CD4-positive, alpha-beta T cell (primary cell): ENCODE measurements at places on chromosomes 2 and 18. TPM values are rescaled to one million over a fixed set of nuclear protein-coding genes. Genes with fewer than 3 reads are reported as not detected.
A peak's percentile ranks its signal among the peaks of the same experiment; 100 is the strongest.

Gene HAAO
- not detected for total RNA-seq

Gene HOXD3
- not detected for total RNA-seq

DNA sequence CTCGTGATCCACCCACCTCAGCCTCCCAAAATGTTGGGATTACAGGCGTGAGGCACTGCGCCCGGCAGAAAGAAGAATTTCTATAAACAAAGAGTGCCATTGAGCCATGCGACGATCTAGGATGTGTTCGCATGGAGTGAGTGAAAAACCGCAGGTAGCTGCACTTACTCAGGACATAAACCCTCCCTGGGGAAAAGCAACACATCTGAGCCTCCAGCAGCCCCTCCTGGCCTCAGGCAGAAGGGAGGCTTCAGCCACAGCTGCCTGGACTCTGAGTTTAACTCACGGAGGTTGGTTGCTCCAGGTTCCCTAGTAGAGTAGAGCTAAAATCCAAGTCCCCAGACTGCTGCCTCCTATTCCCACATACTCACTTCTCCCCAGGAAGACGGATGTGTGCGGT, 11.3 kb upstream of the STK25 start:
- no peaks in the 10 kb centered on the region for H3K4me1 ChIP-seq
- DNase-seq: no peak
- no peak overlapping the region for H3K4me3 ChIP-seq
- H3K36me3 ChIP-seq: no peaks in the 10 kb centered on the region
- no peak overlapping the region for H3K27ac ChIP-seq

GRCh38 chr2:206873423-206873822, 65.9 kb upstream of the CPO start:
- DNase-seq: no peak
- no peak overlapping the region for H3K4me3 ChIP-seq
- no peaks in the 10 kb centered on the region for H3K36me3 ChIP-seq
- H3K4me1 ChIP-seq: no peaks in the 10 kb centered on the region

GRCh38 chr18:51417643-51418483, 220.4 kb upstream of the MEX3C start:
- H3K4me3 ChIP-seq: no peak overlapping the region
- no peaks in the 10 kb centered on the region for H3K27me3 ChIP-seq
- no peak for DNase-seq
- no peaks in the 10 kb centered on the region for H3K36me3 ChIP-seq
- H3K27ac ChIP-seq: no peak overlapping the region

DNA sequence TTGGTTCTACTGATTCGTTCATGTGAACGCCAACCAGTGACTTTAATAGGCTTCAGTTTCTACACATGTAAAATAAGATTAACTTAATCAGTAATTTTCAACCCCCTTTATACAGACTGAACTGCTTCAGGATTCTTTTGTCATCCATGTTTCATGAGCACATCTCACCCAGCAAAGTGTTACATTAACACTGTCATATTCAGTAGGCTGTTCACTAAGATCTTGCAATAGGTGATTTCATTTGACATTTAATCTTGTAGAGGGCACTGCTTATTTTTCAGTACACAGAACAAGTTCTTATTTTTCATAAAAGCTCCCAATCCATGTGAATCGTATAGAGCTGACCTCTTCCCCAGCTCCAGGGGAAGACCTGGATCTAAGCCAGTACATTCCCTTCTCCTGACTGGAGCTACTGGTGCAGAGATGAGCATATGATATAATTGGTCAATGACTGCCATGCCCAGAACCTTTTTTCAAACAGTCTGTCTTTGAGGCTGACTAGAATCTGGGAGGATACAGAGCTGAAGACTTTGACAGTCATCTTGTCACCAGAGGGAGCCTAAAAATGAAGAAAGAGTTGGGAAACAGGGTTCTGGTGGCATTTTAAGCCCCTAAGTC, 72.2 kb upstream of the CHRNA1 start:
- DNase-seq: no peak
- H3K27me3 ChIP-seq: no peaks in the 10 kb centered on the region
- no peak overlapping the region for H3K27ac ChIP-seq
- no peak overlapping the region for H3K4me3 ChIP-seq

GRCh38 chr18:36899289-36899688, 70.4 kb downstream of the KIAA1328 start:
- H3K4me3 ChIP-seq: no peak overlapping the region
- H3K27ac ChIP-seq: no peak overlapping the region
- H3K27me3 ChIP-seq: no peaks in the 10 kb centered on the region
- peak; percentile 14 for DNase-seq
- no peaks in the 10 kb centered on the region for H3K4me1 ChIP-seq

GRCh38 chr2:176555781-176556180, 286.5 kb downstream of the MTX2 start:
- H3K4me1 ChIP-seq: peaks cover 9% of the 10 kb centered on the region
- no peak for DNase-seq
- H3K36me3 ChIP-seq: no peaks in the 10 kb centered on the region

- H3K36me3 ChIP-seq: no peaks in the 10 kb centered on the region
- no peaks in the 10 kb centered on the region for H3K4me1 ChIP-seq
- no peak overlapping the region for H3K27ac ChIP-seq
Measured at GRCh38 chr2:165406173-165406572, 63.3 kb upstream of the CSRNP3 start.

GRCh38 chr18:9325716-9326115, 8.9 kb upstream of the TWSG1 start:
- H3K36me3 ChIP-seq: no peaks in the 10 kb centered on the region
- H3K4me1 ChIP-seq: no peaks in the 10 kb centered on the region
- H3K27me3 ChIP-seq: peaks cover 10% of the 10 kb centered on the region
- H3K4me3 ChIP-seq: no peak overlapping the region

GRCh38 chr2:186576614-186577013, 13.2 kb upstream of the ITGAV start:
- no peaks in the 10 kb centered on the region for H3K27me3 ChIP-seq
- H3K36me3 ChIP-seq: no peaks in the 10 kb centered on the region
- no peak overlapping the region for H3K27ac ChIP-seq
- no peak for DNase-seq
- no peak overlapping the region for H3K4me3 ChIP-seq
- no peaks in the 10 kb centered on the region for H3K4me1 ChIP-seq
